ENCODE measurements at places on chromosomes 1 and 21. TPM values are rescaled to one million over a fixed set of nuclear protein-coding genes. Genes with fewer than 3 reads are reported as not detected.

DNA sequence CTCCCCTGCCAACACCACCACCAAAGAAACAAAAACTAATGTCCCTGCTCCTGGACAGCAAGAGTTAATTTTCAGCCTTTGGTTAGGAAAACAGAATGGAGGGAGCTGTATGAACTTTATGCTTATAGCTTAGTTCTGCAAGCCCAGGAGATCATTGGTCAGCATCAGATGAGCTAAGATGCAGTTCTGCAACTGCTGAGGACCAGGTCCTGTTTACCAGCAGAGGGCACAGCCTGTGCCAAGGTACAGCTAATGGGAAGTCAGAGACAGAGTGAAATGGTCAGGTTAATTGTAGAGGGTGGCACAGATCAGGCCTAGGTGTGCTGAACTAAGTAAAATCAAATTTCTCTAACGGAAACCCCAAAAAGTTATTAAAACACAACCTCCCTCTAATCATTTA, 161.3 kb downstream of the ROR1 start:
- DNase-seq = no peak

DNA sequence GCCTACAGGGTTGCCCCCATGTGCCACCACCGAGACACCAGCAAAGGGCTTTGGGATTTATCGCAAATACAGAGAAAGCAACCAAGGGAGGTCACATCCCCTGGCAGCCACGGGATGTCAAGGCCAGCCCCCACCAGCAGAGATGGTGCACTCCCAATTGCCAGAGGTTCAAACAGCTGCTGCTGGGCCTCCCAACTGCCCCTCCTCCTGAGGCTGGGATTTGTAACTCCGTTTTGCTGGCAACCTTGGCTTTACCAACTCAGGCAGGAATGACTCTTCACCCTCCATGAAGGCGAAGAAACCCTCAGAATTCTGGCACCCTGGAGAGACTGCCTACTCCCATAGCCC, 11.6 kb downstream of the TMEM53 start:
- no peak for DNase-seq

GRCh38 chr1:201274616-201275252, 8.6 kb upstream of the PKP1 start:
- DNase-seq = no peak

Gene HSD3B2
- total RNA-seq = not detected

Gene SYNJ1
- total RNA-seq = 7.4 TPM
